ENCODE measurements at places on chromosomes 13 and 19. TPM values are rescaled to one million over a fixed set of nuclear protein-coding genes. Genes with fewer than 3 reads are reported as not detected.

The LIN37 gene
- polyA plus RNA-seq: 12.7 TPM

The NLRP9 gene
- polyA plus RNA-seq: not detected

DNA sequence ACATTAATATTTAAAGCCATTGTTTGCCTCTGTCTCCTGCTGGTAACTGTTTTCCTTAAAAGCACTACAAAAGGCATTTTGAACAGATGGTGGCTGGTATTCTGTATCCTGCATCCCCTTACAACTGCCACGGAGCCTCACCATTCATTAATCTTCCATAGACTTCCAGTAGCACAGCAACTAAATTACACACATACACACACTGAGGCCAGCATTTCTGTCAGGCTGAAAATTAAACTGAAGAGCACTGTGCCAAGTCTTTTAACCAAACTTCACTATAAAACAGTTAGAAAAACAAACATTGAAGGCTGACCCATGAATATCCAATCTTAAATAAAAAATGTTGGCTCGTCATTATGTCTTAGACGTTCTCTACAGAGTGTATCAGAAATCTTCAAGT is 697.8 kb downstream of the DACH1 start:
- DNase-seq: no peak

DNA sequence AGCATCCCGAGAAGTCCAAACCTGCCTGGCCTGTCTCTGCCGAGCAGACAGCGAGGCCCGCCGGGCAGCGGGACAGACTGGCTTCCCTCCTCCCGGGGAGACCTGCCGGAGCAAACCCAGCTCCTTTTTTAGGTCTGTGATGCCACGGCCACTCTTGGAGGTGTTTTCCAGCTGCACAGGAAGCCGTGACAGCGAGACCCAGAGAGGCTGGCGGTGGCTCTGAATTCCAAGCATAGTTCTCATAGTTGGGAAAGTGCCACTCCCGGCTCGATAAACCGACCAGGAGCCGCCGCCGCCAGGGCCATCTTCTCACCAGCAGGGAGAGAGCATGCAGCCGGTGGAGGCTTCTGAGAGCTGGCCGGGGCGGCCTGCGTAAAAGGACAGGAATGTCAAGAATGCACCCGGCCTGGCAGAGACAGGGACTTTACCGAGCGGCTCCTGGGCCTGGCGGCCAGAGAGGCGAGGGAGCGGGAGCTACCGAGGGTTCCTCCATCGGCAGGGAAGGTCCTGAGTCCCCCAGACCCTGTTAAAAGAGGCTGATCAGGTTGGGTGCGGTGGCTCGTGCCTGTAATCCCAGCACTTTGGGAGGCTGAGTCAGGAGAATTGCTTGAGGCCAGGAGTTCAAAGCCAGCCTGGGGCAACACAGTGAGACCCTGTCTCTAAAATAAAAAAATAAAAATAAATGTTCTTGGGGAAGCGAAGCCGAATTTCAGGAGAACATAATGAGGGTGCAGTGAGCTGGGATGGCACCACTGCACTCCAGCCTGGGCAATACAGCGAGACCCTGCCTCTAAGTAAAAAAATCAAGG is 64.9 kb downstream of the GADD45B start:
- no peak for DNase-seq

The ZNF571 gene
- polyA plus RNA-seq: 8.9 TPM

DNA sequence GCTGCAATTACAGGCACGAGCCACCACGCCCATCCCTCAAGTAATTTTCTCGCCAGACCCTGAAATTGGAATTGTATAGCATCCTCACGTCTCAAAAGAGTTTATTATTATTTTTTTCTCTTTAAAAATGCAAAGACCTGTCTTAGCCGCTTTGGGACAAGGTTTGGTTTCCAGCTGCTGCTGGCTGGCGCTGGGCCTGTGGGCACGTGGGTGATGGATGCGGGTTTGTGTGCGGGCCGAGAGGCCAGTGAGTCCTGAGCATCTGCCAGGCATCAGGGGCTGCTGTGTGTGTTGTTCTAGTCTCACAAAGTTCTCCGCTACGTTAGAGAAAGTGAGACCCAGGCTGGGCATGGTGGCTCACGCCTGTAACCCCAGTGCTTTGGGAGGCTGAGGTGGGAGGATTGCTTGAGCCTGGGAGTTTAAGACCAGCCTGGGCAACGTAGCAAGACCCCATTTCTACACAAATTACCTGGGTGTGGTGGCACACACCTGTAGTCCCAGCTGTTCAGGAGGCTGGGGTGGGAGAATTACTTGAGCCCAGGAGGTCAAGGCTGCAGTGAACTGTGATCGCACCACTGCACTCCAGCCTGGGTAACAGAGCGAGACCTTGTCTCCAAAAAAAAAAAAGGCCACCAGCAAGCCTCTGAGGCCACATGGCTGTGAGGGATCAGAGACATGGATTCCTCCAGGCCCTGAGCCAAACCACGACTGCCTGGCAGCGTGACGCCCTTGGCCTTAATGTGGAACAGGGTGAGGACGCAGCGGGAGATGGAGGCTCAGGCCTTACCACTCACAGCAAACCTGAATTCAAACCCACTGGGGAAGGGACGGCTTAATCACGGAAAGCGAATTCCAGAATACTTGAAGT is 4.7 kb upstream of the TMPRSS9 start:
- DNase-seq: no peak

GRCh38 chr13:40764587-40765403 is 6.2 kb downstream of the MRPS31 start:
- no peak for DNase-seq

The ERFL gene
- polyA plus RNA-seq: not detected

- DNase-seq: no peak
These were observed 61.9 kb upstream of the ANKRD10 start for GRCh38 chr13:110976785-110977184.

Data from naive B cell (primary cell).